Activated CD8-positive, alpha-beta memory T cell treated with anti-CD3 and anti-CD28 coated beads for 4 hours (primary cell): ENCODE measurements at places on chromosomes 12 and 14.
A peak's percentile ranks its signal among the peaks of the same experiment; 100 is the strongest.

- no peak for DNase-seq
Measured at GRCh38 chr12:116123451-116124258, 153.8 kb downstream of the MED13L start.

DNA sequence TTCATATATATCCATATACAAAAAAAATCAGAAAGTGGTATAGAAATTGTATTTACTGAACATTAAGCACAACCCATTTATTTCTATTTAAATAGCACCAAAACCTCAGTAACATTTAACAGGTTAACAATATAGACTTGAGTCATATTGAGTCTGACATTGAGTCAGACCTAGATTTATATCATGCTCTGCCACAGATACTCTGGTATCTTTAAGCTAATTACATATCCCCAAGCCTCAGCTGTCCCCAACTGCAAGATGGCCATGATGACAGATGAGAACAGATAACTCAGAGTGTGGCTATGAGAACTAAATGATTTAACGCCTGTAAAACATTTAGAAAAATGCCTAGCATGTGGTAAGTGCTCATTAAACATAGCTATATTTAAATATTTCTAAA is 40.3 kb downstream of the IFNG start:
- no peak for DNase-seq

DNA sequence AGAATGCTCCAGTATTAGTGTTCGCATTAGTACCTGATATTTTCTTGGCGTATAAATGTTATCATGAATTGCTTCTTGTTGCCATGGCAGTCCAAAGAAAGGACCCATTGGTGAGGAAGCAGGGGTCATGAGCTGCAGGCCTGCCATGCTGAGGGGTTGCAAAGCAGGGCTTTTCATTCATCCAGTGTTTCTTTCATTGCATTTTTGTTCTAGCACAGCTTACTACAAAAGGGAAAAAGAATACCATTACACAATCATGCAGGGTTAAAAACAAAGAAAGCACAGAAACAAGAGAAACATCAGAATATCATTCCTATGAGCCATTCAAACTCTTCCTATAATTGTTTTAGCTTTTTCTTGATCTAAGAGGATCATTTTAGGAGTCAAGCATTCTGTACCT is 24.0 kb downstream of the DICER1 start:
- no peak for DNase-seq

DNA sequence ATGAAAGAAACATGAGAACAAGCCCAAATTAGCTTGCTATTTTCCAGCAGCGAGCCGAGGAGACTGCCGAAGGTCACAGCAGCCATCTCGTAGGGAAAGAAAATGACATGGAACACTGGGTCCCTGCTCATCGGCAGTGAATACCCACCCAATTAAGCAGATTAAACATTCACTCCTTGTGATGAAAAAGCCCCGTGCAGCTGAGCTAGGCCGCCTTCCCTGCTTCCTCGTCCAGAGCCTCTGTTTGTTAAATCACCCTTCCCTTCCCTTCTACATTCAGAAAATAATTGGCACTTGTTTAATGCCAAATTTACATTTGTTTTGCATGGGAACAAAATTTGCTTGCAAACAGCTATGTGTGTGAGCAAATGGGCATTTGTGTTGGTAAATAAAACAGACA is 342.5 kb downstream of the RMST start:
- DNase-seq, result no peak

DNA sequence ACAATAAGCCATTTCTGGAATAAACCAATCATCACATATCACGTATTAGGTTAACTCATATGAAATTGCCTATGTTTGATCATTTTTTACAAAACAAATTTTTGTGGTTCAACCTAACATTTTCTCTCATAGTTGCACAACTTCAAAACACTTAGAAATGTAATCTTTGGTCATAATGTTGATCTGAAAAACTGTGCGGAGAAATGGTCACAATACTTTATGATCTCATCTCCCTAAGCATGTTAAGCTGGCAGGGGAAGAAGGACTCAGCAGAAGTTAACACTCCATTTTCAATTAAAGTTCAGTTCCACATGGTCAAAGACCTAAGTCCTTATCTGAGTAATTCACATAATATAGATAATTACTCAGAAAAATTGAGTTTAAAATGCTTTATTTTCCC is 194.8 kb downstream of the CAPZA3 start:
- no peak for DNase-seq

- no peak for DNase-seq
Measured at GRCh38 chr12:113347107-113347506, 11.3 kb upstream of the PLBD2 start.

- DNase-seq, result peak; percentile 26
Measured at GRCh38 chr12:2752676-2753371, 41.9 kb upstream of the FKBP4 start.

GRCh38 chr12:125458552-125459268 is 393.5 kb downstream of the AACS start:
- no peak for DNase-seq

DNA sequence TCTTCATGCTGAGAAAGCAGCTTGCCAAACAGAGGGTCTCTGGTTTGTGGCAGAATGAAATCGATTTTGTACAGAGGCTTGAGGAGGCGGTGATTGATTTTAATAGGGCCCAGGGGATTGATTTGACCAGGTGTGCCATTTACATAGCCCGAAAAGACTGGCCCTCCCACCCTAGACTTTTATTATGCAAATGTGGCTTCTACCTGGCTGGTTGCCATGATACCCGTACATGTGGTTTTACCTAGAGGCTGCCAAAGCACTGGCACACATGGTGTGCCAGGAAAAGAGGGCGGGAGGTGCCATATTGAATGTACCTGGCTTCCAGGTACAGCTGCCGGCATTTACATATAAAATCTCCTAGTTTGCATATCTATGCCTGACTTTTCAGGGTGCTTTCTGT is 18.0 kb upstream of the GUCY2C start:
- DNase-seq, result no peak

- DNase-seq, result no peak
Measured at GRCh38 chr14:81401420-81402122, 1.4 kb upstream of the STON2 start.

- DNase-seq, result no peak
Measured at GRCh38 chr12:1542599-1542998, 51.8 kb downstream of the FBXL14 start.

DNA sequence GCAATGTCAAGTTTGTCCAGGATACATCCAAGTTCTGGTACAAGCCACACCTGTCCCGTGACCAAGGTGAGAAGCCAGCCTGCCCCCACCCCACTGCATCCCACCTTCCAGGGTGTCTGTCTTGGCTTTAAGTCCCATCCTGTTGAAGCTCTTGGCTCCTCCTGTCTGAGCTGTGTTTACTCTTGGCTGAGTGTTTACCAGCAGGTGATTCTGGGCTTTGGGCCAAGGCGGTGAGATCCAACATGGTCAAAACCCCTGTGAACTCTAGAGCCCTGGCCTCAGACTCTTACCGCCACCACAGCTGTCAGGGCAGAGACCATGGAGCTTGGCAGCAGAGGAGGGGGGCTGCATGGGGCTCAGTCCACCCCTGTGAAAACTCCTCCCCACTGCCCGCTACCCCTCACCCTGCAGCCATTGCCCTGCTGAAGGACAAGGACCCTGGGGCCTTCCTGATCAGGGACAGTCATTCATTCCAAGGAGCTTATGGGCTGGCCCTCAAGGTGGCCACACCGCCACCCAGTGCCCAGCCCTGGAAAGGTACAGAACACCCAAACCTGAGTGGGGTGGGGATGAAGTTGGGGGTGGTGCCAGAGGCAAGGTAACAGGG is 11.6 kb downstream of the TNS2 start:
- no peak for DNase-seq
